ENCODE measurements at places on chromosomes 4 and X.
A peak's percentile ranks its signal among the peaks of the same experiment; 100 is the strongest.

DNA sequence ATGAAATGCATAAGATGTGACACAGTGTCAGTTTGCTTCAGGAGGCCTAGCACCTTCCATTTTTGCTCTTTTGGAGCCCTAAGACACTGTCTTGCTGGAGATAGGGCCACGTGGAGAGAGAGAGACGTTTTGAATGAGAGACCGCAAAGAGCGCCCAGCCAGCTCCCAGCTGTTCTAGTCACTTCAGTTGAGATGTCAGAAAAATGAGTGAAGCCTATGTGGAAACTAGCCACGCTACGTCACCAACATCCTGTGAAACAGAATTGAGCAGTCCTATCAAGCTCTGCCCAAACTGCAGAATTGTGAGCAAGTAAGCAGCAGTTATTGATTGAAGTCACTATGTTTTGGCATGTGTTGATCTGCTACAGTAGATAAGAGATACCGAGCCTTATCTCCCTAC lies 13.1 kb downstream of the GPR82 start:
- DNase-seq: no peak

- no peak for DNase-seq
Measured at GRCh38 chr4:83920375-83920774, 384.5 kb downstream of the GPAT3 start.

DNA sequence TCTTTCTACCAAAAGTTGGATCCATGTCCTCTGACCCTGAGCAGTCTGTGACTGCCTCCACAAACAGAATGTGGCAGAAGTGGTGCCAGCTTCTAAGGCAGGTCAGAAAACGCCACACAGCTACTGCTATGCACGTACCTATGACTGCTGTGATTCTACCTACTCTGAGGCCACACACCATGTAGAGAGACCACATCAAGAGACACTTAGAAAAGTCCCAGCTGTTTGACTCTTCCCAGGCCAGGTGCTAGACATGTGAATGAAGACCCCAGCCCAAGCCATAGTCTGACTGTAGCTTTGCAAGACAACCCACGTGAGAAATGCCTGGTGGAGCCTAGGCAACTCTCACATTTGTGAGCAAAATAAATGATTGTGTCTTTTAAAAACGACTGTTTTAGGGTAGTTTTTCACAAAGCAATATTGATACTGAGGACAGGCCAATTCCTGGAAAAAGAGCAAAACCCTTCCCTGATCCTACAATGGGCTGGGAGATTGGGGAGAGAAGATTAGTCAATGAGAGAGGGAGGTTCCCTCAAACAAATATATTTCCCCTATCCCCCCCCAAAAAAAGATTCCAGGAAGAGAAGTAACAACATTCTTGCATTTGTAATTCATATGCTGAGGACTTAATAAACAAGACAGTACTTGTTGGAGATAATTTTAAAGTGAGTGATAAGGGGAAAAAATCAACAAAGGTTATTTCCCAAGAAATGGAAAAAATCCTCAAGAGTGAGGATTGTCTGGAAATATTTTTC lies 33.3 kb downstream of the FRYL start:
- DNase-seq: no peak

GRCh38 chrX:134548257-134549201 lies 88.6 kb downstream of the HPRT1 start:
- DNase-seq: no peak

DNA sequence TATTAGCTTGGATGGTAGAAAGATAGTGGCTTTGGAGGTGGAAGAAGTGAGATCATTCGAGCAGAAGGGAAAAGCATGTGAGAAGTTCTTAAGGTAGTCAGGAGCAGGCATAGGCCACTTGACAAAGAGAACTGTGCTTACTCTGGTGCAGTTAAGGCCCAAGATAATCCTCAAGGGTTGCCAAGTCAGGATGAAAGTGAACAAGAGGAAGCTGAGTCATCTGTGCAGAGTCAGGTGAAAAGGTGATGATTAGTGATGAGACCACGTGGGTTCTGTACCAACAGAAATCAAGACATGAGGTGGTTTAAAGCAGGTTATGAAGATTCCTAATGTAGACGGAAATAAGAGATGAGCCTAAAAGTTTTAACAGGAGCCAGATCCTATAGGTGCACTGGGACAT lies 369.8 kb downstream of the DTHD1 start:
- DNase-seq: no peak

GRCh38 chrX:82528525-82528924 lies 979.6 kb upstream of the POU3F4 start:
- no peak for DNase-seq

DNA sequence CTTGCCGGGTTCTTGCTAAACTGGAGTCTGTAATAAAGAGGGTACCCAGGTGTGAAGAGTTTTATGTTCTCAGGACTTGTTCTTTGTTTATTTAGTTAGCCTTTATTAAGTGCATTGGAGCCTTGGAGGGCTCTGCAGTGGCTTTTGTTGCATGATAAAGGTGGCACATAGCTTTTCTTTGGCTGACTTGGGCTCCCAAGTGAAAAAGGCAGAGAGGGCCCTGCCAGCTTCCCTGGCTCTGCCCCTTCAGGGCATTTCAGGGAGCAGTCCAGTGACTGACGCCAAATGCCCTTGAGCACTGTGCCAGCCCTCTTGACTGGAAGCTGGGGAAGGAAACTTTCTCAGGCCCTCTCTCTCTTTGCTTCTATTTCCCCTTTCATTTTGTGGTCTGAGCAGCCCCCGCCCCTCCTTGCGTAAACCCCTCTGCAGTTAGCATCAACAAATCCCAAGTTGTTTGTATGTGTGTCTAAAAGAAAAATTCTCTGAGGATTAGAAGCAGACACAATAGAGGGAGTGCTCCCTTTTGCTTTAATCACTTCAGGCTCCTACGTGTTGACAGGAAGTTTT lies 152.2 kb downstream of the NHS start:
- no peak for DNase-seq

GRCh38 chrX:37378404-37378803 lies 29.2 kb downstream of the PRRG1 start:
- DNase-seq: no peak

GRCh38 chr4:16952896-16953630 lies 54.6 kb upstream of the LDB2 start:
- DNase-seq: no peak

DNA sequence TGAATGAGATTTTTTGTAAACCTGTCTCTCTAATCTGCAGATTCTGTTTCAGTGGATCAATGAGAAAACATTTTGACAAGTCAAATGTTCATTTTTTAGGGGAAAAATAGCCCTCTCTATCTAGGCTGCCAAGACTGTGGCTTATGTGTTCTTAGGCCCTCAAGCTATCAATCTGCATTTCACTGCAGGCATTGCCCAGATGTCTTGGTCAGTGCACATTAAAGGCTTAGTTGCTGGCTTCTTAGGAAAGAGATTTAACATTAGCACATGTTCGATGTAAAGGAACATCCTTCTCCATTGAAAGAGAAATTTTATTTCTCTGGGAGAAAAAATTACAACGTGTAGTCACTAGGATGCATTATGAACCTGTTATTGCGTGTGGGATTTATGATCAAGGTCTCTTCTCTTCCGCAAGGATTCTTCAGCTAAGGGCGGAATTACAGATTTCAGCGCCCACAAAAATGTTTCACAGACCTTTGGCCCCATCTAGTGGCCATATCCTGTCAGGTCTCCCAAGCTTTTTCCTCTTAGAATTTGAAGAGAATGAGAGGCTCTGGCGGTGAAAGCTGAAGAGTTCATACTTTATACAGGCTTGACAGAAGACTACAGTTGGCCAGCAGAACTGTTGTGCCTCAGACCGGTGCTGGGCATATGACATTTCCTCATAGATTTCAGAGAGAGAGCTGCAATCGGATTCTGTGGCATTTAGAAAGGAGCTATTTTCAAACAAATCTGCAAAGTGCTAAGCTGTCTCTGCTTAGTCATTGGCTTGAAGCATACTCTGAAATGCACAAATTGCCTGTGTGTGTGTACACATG lies 144.6 kb upstream of the NOCT start:
- peak; percentile 6 for DNase-seq

- DNase-seq: peak; percentile 31
Measured at GRCh38 chr4:110049951-110050925, 137.6 kb downstream of the EGF start.

All from stimulated activated CD8-positive, alpha-beta memory T cell treated with anti-CD3 and anti-CD28 coated beads, Interleukin-2, amount 100 ng/mL, for 1 hour (primary cell).